ENCODE measurements at places on chromosomes 5 and 9.

GRCh38 chr5:62190173-62190572 is 115.8 kb upstream of the KIF2A start:
- DNase-seq, result no peak

GRCh38 chr5:113378081-113378480 is 56.7 kb downstream of the TSSK1B start:
- DNase-seq, result no peak

DNA sequence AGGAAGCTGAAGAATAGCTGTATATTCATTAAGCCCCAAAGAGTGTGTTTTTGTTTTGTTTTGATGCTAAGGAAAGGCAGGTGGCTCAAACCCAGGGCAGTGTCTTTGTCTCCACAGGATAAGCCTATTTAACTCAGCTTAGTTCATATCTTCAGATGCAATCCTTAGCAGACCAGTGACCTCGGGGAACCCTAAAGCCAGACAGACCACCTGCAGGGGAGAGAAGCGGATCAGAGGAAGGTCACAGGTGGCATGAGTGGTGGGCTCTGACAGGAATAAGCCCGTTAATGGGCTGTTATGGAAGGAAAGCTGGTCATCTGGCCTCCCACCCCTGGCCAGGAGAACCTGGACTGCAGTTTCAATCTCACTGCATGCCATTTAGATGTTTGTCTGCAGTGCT is 30.8 kb downstream of the TAS2R1 start:
- DNase-seq, result no peak

DNA sequence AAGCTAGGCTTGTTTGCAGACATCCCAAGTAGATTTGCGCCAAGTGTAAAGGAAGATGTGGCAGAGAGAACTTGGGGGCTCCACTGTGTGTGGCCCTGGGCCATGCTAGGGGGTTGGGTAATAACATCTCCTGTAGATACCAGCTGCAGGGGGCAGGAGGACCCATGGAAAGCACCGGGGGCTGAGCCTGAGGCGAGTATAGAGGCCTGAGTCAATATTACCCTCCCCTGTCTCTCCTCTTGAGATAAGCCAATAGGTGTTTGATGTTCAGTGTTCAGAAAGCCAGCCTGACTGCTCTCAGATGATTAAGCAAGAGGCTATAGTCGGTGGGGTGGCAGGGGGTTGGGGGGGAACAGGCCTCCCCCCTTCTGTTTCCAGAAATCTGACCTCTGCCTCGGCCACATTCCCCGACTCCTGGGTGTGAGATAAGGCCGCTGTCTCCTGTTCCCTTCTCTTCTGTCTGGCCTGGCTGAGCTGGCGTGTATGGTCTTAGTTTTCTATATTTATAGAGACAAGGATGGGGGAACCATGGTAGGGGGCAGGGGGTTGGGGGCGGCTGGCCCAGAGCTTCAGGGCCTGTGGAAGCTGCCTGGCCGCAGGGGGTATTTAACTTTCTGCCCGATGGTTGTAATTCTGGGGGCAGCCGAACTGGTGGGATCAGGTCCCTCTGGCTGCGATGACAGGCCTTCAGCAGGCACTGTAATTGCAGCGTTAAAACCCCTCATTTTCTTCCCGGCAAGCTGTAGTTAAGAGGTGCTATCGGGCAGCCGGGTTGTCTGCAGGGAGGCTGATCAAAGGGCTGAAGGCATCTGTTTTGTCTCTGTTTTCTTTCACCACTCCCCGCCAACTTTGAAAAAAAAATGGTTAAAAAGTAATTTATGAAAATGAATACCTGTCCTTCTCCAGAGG is 292.0 kb downstream of the NSG2 start:
- DNase-seq, result no peak

- DNase-seq, result no peak
Measured at GRCh38 chr5:138951986-138952735, 77.0 kb upstream of the LRRTM2 start.

DNA sequence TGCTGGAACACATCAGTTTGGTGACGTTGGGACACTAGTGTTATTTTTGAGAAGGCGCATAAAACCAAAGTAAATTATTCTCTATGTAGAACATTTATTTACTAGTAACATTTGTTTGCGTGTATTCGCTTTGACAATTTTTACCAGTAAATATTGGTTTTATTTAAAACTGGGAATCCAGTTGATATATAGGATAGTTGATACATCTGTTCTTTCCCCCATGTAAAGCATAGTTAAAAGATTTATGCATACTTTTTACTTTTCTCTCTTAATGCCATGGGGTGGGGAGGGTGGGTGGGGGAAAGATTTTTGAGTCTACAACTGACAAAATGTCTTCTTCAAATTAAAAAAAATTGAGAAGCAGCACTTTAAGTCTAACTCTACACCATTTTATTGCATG is at the start of gene IGIP:
TSS of gene IGIP (plus strand) at position 301 of the 400 bp plus-strand sequence. CDS start 2,540 bp downstream, outside the sequence.
- no peak for DNase-seq

DNA sequence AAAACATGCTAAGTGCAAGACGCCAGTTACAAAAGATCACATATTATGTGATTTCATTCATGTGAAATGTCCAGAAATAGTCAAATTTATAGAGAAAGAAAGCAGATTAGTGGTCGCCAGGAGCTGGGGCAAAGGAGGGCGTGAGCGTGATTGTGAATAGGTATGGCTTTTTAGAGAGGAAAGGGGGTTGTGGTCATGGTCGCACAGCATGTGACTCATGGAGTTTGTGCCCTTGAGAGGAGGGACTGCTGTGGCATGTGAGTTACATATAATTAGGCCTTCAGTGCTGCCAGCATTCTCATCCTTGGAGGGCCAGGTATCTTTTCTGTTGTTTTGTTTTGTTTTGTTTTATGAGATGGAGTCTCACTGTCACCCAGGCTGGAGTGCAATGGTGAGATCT is 21.2 kb upstream of the MARCHF6 start:
- DNase-seq, result no peak

- DNase-seq, result no peak
Measured at GRCh38 chr5:76771705-76772405, 47.0 kb upstream of the F2RL1 start.

DNA sequence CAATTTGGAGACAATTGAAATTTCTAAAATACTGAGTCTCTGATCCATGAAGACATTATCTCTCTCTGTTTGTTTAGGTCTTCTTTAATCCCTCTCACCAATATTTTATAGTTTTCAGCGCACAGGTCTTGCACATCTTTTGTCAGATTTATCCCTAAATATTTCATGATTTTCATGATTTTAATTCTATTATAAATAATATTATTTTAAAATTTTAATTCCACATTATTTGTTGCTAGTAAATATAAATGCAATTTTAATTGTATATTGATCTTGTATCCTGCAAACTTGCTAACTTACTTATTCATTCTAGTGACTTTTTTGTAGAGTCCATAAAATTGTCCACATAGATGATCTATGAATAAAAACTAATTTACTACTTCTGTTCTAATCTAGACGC is 112.6 kb upstream of the TNPO1 start:
- DNase-seq, result no peak

GRCh38 chr9:123637945-123638634 is 282.1 kb downstream of the CRB2 start:
- DNase-seq, result peak; percentile 18

- peak; percentile 53 for DNase-seq
Measured at GRCh38 chr5:218457-219291, 554 bp downstream of the SDHA start.

GRCh38 chr5:135591277-135591676 is 12.5 kb upstream of the CXCL14 start:
- no peak for DNase-seq

GRCh38 chr5:149756354-149756753 is 26.2 kb downstream of the PPARGC1B start:
- no peak for DNase-seq

DNA sequence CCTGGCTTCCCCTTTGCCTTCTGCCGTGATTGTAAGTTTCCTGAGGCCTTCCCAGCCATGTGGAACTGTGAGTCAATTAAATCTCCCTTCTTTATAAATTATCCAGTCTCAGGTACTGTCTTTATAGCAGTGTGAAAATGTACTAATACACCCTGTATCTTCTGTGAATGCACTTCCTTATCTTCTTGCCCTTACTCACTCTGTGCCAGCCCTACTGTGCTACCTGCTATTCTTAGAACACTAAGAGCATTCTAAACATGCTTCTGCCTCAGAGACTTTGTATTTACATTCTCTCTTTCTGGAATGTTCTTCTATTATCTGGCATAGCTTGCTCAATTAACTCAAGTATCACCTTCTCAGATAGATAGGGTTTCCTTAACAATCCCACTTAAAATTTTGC is 164.4 kb upstream of the EDIL3 start:
- DNase-seq, result no peak

- DNase-seq, result no peak
Measured at GRCh38 chr5:153489611-153490010, 859 bp upstream of the GRIA1 start.

DNA sequence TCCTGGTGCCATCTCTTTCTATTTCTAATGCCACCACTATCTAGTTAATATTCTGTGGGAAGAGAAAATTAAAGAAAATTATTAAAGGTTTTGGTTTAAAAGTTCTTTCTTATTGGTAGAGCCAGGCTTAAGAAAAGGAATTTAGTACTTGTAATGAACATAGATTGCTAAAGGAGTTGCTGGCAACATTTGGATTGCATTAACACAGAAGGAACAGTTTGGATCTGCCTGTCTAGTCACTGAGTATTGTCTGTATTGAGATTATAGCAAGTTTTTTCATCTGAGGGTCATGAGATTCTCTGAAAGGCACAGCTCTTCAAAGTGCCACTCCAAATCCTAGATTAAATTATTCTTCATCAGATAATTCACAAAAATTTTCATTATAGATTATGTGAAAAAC is 32.0 kb downstream of the FSD1L start:
- DNase-seq, result no peak

GRCh38 chr5:127425037-127425436 is 92.4 kb upstream of the PRRC1 start:
- DNase-seq, result no peak

GRCh38 chr9:13755551-13755950 is 476.1 kb upstream of the MPDZ start:
- no peak for DNase-seq

DNA sequence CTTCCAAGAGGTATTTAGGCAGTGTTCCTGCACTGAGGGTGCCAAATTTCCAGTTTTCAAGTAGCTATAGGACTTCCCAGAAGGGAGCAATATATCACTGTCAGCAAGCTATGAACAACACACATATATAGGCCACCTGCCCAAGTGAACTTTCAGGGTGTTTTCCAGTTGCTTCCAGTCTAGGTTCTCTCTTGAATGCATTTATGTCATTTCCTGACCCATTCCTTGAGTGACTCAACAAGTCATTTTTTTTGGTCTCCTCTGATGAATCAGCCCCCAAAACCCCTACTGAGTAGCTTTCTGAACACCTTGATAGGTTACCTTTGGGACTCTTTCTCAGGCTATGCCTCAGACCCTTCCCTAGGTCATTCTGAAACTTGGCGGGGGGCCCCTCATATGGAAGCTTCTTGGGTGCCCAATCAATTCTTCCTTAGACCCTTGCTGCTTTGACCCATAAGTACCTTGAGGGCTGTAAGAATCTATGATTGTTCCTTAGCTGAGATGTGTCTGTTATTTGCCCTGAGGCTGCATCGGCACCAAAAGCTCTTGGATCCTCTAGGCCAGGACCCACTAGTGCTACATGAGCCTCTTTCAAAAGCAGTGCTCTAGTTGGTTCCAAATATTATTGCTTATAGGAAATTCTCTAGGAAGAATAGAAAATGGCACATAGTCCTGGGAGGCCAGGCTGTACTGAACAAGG is 12.4 kb downstream of the DNAJB5 start:
- no peak for DNase-seq

DNA sequence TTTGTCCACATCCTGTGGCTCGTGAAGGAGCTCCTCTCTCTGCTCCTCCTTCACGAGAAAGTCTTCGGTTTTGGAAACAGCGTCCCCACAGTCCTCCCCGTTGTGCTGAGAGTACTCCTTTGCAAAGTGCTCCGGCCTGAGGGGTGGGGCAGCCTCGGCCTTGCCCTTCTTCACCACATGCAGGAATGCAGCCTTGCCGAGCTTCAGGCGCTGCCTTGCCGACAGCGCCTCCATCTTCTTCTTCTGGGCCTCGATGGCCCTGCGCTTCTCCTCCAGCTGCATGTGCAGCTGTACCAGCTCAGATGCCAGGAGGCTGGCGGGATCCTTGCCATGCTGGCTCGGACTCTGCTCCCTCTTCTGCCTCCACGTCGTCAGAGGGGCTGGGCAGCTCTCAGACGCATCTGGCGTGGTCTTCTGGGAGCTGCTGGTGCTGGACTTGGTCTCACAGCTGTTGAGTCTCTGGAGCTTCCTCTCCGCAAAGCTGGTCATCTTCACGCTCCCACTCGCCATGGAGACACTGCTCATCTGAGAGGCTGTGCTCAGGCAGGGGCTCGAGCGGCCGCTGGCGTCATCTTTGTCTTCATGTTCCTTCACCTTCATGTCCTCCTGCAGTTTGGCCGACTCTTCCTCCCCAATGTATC is 85.5 kb downstream of the CAMSAP1 start:
- DNase-seq, result no peak

DNA sequence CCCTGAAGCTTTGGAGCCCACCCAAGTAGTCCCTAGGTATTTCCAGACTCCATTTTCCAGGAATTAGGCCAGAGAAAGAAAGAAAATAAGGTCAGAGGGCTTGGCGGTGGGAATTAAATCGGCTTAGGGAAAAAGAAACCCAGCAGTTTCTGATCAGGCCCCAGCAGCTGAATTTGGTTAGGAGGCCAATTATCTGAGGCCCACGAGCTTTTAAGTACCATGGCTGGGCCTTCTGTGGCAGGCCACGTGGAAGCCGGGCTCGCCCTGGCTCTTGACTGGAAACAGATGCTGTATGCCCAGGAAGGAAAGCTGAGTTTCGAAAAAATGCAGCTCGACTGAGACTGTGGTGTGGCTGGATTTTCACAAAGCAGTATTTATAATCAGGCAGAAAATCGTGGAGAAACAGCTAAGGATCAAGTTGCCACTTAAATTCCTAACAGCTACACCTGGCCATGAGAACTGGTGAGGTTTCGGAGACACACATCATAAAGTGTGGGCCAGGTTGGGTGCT is 75.1 kb upstream of the PANK3 start:
- no peak for DNase-seq

DNA sequence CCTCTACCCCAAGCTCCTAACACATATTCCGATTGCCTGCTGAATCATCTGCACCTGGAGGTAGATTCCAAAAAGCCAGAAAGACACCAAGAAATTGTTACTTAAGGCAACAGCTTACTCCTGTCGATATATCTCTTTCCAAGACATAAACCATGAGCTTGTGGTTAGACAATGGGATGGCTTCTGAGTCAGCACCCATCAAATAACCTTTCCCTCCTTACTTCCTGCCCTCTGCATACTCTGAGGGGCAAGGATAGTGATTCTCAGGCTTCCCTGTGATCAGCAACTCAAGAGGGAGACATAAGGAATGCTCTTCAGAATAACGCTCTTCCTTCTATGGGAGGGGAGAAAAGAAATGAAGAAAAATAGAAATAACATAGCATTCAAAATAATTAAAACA is 70.9 kb downstream of the TMEM215 start:
- no peak for DNase-seq

Measured in inflammatory macrophage treated with lipopolysaccharide for 4 hours (primary cell).